ENCODE measurements at places on chromosomes 2 and 18.

- no peak for DNase-seq
Observed at GRCh38 chr2:43345391-43345813, 119.0 kb upstream of the ZFP36L2 start.

GRCh38 chr2:137252934-137253333 is 487.6 kb downstream of the THSD7B start:
- DNase-seq, result peak; percentile 81

- DNase-seq, result no peak
Observed at GRCh38 chr2:187354661-187355060, 93.4 kb downstream of the CALCRL start.

GRCh38 chr2:2810504-2810903 is 479.4 kb upstream of the MYT1L start:
- DNase-seq, result no peak

DNA sequence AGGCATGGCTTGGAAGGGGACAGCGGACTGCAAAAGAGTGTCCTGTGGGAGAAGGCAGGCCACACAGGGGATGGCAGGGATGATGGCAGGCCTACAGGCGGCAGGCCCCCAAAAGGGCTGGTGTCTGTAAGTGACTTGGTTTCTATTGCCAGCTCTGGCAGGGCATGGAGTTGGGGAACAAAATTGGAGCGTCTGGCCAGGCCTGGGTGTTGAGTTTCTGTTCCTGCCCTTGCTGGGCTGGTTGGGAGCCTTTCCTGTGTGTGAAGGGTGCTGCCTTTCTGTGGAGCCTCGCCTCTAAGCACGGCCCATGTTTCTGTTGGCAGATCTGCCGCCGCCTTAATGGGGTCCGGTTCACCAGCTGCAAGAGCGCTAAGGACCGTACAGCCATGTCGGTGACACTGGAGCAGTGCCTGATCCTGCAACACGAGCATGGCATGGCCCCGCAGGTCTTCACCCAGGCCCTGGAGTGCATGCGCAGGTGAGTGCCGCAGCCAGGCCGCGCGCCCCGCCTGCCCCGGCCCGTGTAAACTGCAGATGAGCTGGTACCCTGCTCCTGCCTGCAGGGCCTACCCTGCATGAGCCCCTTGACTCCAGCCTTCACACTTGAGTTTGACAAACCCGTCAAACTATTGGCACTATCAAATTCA is 31.5 kb downstream of the COA5 start:
- no peak for DNase-seq

DNA sequence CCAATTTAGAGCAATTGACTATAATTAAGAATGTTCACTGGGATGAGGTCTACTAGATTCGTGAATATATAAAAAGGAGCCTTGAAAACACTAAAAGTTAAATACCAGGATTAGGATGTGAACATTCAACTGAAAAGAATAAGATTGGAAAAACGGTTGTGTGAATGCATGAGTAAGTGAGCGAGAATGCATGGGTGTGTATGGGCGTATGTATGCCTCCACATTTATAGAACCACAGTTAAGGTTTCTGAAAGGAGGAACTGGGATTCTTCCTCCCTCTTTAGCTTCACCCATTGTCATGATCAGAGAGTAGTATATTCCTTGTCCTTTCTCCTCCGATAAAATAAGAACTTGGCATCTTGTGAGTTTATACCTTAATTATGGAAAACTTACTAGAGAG is 151.1 kb upstream of the UBE2E3 start:
- DNase-seq, result peak; percentile 32

DNA sequence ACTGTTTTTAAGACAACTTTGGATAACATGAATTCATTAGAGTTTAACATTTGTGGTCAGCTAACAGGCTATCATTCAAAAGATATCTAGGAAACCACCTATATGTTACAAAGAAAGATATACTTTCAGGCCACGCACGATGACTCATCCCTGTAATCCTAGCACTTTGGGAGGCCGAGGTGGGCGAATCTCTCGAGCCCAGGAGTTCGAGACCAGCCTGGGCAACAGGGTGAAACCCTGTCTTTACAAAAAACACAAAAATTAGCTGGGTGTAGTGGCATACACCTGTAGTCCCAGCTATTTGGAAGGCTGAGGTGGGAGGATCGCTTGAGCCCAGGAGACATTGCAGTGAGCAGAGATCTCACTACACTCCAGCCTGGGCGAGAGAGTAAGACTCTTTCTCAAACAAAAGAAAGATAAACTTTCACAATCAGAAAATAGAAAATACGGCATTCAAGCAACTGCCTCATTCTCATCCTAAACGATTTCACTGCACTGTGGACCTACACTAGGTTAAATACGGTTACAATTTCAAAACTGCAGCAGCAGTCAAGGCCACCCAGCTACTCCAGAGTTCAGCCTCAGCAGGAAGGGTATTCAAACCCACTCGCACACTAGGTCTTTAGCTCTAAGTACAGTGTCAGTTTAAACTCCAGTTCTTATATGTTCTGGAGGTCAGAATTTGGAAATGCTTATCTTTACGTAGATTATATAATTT is 250.0 kb upstream of the SLC39A10 start:
- DNase-seq, result no peak

DNA sequence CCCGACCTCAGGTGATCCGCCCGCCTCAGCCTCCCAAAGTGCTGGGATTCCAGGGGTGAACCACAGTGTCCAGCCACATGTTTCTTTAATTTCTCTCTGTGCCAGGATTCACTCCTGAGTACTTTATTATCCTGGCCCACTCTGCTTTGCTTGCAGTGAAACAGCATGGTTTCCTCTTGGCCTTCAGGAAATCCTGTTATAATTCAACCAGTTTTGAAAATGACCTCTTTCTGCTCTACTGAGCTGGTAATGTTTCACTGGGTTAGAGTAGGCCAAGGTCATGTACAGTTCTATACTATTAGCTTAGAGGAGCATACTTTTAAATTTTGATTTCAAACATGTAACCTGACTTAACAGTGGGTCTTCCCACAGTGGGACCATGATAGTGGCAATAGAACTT is 90.6 kb upstream of the PELI1 start:
- DNase-seq, result no peak

- DNase-seq, result no peak
Observed at GRCh38 chr2:49901202-49902065, 747.1 kb upstream of the FSHR start.
